Activated CD4-positive, CD25-positive, alpha-beta regulatory T cell treated with anti-CD3 and anti-CD28 coated beads, Interleukin-2, amount 50 U/mL, for 24 hours (primary cell): ENCODE measurements at places on chromosomes 2 and 18.

DNA sequence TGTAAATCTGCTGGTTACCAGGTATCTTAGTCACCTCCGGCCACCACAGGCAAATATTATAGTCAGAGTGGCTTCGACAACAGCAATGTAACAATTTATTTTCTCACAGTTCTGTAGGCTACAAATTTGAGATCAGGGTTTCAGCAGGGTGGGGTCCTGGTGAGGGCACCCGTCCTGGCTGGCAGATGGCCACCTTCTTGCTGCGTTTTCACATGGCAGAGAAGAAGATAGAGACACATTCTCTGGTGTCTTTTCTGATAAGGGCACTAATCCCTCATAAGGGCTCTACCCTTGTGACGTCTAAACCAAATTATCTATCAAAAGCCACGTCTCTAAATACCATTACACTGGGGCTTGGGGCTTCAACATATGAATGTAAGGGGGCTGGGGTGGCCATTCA lies 843.2 kb upstream of the FANCL start:
- no peak for ATAC-seq

GRCh38 chr2:119371111-119371510 lies 4.3 kb downstream of the DBI start:
- no peak for ATAC-seq

DNA sequence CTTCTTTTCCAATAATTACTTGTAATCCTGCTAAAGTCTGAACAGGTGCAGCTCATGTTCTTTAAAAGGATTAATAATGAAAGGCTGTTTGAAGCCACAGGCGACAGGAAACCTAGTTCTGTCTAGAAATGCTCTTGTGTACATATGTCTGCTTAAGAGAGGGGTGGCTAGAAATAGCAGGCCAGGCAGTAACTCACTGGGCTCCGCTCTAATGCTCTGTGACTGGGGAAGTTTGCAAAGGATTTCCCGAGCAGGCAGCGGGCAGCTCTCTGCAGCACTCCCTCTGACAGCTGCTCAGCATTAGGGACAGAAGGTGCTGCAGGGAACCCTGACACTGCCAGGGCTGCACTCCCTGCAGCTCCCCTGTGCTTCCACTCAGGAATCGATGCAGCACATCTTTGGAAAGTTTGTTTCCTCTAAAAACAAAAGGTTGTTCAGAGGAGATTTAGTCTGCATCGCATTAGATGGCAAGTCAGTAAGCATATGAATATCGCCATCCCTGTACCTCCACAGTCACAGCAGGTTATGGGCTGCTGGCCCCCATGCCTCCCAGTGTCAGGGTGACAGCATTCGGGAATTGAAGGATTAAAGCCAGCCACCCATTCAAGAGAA lies 33.1 kb upstream of the TTC39C start:
- peak; percentile 36 for ATAC-seq

DNA sequence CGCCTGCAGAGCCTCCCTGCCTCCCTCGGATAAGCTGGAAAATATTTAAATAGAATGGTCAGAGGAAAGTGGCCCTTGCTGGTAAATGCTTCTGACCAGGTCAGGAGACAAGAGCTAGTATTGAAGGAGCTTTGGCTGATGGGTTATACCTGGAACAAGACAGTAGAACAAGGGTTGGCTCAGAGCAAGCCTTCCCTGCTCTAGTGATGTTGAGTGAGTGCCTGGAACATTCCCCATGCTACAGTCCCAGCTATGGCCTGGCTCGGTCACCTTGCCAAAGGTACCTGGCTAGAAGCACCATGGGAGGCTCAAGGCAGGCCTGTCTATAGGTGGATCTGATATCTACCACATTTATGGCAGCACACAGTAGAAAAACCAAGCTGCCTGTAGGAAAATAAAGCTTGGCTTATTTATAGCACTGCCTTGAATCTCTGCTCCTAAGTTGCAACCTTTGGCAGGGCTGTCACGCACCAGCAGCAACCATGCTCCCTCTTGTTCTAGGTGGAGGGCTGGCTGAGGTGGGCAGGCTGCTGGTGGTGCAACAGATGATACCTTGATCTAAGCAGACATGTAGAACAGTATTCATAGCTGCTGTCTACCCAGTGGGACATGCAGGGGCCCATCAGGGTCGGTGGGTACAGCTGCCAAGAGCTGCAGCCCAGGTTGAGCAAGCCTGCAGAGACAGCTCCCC lies 66.7 kb upstream of the BCL2L11 start:
- no peak for ATAC-seq

DNA sequence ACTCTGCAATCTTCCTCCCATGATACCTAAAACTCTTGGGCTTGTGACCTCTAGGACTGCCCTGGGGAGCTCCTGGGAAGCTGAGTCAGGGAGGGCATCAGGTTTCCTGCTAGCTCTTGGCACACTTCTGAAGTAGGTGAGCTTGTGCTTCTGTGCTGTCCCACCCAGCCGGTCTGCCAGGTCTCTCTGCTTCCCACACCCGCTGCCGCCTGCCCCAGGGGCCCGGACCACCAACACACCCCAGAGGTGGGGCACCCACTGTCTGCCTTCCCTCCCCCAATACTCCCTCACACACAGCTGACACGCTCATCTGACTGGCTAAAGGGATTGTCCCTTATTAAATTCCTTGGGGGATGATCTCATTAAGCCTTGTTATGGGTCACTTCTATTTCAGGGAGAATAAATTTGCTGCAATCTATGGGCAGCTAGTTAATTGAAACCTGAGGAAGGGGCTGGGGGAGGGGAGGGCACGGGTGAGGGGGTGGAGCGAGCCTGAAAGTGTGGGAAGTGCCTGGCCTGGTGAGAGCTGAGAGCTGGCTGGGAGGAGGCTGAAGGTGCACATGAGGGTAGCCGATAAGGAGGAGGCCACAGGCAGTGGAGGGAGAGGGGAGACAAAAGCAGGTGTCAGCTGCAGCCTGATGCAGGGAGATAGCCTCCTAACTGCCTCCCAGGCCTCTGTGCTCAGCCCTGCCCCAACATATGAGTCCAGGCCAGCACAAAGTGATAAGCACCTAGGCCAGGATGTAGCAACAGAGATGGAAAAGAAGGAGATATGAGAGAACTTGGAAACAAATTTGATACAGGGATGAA lies 48.8 kb downstream of the HAUS1 start:
- no peak for ATAC-seq
